ENCODE measurements at places on chromosomes 3 and 15.

GRCh38 chr3:41581700-41582099 is 380.2 kb downstream of the ULK4 start:
- no peak for DNase-seq

DNA sequence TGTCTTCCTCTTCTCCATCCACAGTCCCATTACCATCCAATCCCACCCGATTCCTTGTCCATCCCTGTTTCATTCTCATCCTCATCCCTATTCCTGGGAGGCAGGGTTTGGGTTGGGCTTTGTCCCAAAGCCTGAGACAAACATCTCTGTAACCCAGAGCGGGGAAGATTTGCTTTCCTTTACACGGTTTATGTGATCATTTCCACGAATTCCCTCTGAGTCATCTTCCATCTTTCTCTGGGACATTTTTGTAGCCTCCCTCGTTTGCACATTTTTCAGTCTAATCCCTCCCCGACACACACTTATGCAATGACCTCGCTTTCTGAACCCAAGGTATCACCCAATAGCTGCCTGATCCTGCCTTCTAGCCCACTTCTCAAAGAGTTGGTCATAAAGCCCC is 22.8 kb downstream of the DUOX2 start:
- peak; percentile 45 for DNase-seq

- DNase-seq: no peak
Observed at GRCh38 chr3:194836661-194837060, 151.0 kb downstream of the FAM43A start.

GRCh38 chr15:38253351-38253781 is 730 bp downstream of the SPRED1 start:
- DNase-seq: no peak

GRCh38 chr3:41847679-41848078 is 114.2 kb downstream of the ULK4 start:
- no peak for DNase-seq

DNA sequence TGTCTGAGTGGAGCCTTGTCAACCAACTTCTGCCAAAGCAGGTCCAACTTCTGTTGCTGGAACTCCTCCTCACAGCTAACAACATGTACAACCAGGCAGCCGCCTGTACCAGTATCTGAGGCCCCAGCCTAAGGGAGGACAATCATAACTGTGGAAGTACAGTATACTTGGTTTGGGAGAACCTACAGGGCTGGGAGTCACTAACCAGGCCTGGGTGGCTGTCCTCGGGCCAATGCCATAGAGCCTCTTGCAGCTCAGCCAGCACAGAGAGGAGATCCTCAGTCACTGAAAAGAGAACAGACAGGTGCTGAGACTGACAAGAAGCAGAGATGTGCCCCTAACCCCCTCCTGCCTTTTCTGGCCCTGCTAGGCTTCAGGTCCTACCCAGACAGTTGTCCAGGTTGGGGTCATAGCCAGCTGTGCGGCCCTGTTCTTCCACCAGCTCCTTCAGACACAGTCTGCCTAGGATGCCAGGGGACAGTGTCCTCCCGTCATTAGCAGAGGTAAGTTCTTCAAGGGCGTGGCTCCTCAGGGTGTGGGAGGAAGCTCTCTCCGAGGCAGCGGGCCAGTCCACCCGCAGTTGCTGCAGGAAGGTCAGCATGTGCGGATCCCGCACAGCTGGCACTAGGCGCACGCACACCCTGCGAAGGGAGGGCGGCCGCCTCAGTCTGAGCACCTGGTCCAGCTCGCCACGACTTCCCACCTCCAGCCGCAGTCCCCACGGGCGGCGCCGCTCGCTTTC is 980 bp downstream of the DALRD3 start:
- DNase-seq: peak; percentile 37

GRCh38 chr15:47378527-47378926 is 338.8 kb upstream of the SEMA6D start:
- no peak for DNase-seq

GRCh38 chr3:149593418-149594160 is 64.2 kb downstream of the WWTR1 start:
- no peak for DNase-seq

GRCh38 chr3:197615430-197615829 is 59.7 kb upstream of the BDH1 start:
- DNase-seq: no peak

DNA sequence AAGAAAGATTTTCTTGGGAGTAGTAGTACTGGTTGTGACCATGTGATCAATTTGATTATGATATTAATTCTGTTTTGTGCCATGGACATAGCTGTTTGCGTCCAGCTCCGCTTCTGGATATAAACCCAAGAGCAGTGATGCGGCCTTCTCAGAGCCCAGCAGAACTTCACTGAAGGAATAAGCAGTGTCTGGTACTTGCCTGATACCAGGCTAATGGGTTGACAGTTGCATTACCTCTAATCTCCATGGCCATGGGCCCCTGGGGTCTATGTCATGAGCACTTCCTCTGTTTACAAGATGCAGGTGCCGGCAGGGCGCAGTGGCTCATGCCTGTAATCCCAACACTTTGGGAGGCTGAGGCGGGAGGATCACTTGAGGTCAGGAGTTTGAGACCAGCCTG is 36.3 kb upstream of the RAB6B start:
- no peak for DNase-seq

GRCh38 chr3:157594413-157594812 is 91.2 kb upstream of the VEPH1 start:
- no peak for DNase-seq

DNA sequence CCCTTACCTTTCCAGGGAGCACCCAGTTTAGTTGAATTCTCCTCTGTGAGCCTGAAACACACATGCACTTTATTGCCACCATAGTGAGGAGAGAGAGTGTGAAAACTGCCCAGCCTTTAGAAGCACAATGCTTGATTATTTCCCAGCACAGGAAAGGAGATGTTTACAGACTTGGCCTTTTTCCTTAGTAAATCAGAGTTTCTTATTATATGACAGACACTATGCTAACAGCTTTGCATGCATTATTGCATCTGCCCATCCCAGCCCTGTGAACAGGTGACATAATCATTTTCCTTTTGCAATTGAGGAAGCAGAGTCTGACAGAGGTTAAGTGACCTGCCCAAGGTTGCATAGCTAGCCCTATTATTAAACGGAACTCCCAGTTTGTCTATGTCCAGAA is 36.5 kb downstream of the CAPN3 start:
- no peak for DNase-seq

- no peak for DNase-seq
Observed at GRCh38 chr3:36907911-36908646, 36.8 kb downstream of the TRANK1 start.

GRCh38 chr3:71872256-71872655 is 87.3 kb upstream of the PROK2 start:
- no peak for DNase-seq

GRCh38 chr15:60162251-60162967 is 158.3 kb downstream of the FOXB1 start:
- DNase-seq: no peak

- DNase-seq: no peak
Observed at GRCh38 chr3:11238060-11238459, 34.1 kb upstream of the ATG7 start.

DNA sequence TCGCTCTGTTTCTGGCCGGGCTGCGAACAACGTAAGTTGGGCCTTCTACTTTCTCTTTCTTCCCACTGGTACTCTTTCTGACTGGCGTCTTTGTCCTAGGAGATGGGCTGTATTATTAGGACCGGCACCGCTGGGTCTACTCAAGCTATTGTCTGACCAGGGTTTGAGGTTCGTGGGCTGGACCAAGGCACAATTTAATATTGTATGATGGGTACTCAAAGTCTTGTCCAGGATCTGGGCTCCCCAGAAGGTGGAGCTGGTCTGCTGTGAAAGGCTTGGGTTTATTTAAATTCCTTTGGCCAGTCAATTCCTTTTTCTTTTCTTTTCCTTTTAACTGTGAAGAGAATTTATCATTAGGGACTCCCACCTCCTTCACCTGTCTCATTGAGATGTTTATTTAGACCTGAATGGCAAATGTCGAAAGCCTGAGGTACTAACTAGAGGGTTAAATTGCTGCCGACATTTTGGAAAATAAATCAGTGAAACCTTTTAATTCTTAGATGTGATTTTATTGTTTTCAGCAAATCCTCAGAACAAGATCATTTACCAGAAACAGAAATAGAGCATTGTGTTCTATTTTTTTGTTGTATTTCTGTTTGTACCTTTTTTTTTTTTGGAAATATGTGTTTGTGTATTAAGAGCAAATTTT is 410 bp downstream of the LRRC49 start:
- DNase-seq: peak; percentile 40

DNA sequence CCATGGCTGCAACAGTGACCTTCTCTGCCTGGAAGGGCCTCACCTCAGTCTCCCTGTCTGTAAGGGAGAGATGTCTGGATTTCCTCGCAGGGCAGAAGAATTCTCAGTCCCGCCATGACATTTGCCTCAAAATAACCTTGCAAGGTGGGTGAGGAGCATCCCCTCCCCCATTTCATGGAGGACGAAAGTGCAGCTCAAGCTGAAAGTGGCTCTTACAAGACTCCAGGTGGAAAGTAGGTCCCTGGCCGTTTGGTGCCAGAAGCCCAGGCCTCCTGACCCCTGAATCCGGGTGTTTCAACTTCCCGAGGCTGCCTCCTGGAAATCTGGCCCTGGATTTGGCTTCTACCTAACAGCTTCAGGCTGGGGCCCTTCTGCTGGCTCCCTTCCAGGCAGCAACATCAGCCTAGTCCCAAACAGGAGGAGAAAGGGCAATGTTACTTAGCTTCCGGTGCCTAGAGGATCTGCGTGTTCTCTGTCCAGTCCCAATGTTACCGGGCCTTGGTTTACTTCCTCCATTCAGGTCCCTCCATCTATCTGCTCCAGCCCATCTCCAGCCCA is 769 bp upstream of the CSPG4 start:
- no peak for DNase-seq

DNA sequence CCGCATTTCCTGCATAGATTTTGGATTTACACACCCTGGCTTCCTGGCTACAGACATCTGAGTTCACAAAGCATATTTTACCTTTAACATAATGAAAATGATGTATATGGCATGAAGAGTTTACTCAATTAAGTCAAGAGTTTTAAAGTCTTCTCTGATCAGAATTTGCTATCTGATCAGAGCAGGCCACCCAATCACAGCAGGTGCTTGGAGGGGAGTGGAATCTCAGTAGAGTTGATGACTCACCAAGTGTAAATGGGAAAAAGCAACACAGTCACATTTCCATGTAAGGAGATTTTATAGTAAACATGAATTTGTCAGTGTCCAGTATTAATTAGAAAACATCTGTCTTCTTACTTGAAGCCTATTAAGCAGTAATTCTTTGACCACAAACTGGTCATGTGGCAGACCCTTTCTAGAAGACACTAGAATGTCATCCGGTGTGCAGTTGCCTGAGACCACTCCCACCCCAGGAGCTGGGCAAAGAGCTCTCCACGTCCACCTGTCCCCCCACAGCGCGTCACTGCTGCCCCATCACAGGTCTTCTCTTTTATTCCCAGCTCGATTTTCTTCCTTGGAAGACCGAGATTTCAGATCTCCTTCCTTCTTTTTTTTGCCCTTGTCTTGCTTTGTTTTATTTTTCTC is 10.8 kb downstream of the MESD start:
- no peak for DNase-seq

DNA sequence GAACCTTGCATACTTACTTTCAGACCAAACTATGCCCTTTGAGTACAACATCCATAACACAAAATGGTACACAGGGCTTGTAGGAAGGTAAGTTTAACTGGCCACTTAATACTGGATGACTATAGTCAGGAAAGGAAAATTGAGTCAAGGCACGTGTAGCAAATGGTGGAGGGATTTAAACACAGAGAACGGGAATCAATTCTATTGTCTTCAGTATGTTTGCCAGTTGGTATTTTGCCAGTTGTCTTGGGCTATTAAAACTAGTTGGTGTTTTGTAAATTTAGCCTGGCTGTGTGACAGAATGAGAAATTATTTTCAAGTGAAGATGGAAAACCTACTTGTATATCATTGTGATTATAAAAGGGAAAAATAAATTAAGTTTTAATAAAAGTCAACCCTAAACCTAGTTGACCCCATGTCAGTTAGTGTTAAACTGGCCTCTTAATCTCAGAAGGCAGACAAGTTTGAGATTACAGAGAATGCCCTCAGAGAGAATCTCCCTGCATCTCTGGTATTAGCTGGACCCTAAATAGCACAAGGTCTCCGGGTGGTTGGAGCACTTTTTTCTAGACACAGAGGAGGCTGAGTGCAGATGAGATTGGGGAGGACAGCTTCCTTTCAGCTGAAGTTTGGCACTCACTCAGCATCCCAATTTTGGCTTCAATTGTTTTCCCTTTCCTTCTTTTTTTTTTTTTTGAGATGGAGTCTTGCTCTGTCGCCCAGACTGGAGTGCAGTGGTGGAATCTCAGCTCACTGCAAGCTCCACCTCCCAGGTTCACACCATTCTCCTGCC is 91.2 kb downstream of the MB21D2 start:
- DNase-seq: no peak

DNA sequence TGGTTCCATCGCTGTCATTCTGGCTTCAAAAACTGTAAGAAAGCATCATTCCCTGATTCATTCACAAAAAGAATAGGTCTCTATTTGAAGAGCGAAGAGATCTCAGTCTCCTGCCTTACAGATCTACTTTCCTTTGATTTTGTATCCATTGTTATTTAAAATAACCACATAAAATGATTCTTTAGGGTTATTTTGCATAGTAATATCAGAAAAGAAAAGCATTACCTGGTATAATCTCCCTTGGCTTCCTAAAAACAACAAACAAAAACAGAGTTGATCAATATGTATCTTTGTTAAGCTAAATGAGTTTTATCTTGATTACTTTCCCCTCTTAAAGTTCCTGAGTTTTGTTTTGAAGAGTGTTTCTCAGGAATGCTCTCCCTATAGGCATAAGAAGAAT is 126.6 kb upstream of the LMOD3 start:
- no peak for DNase-seq

DNA sequence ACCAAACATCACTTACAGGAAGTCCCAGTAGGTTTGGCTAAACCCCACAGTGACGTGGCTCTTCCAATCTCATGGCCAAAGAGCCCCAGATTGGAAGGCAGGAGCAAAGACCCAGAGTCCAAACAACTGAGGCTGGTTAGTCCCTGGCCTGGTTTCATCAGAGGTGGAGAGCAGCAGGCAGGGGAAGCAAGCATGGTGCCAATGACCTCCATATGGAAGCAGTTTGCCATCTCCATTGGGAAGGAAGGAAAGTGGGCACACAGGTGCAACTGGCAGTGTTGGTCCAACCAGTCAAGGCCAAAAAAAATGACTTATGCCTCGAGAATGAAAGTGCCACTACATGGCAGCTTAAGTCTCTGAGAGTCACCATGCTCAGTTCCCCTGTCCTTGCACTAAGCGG is 175.9 kb downstream of the NTRK3 start:
- DNase-seq: no peak

DNA sequence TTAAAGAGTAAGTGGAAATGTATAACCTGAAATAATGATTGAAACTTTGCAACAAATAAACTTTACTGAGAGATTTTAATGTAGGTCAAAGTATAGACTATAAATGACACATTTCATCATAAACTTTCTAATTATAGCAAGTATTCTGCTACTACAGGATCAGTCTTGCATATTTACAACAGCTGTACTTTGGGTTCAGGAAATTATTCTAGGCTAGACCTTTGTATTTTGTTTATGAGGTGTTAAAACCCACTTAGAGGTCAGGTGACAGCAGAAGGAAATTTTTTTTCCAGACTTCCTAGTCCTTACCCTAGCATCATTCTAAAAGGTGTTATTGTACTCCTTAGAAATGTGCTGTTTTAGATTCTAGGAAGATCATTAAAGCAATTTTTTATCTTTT is 2.3 kb downstream of the RNF7 start:
- DNase-seq: no peak

- no peak for DNase-seq
Observed at GRCh38 chr3:100976611-100977010, 16.6 kb downstream of the ABI3BP start.

GRCh38 chr3:160928183-160928726 is 172.2 kb downstream of the PPM1L start:
- no peak for DNase-seq

- DNase-seq: no peak
Observed at GRCh38 chr15:74128785-74129585, 1.4 kb upstream of the ISLR2 start.

Measured in Caco-2 (cell line).